ENCODE measurements at places on chromosomes 16 and 17.

DNA sequence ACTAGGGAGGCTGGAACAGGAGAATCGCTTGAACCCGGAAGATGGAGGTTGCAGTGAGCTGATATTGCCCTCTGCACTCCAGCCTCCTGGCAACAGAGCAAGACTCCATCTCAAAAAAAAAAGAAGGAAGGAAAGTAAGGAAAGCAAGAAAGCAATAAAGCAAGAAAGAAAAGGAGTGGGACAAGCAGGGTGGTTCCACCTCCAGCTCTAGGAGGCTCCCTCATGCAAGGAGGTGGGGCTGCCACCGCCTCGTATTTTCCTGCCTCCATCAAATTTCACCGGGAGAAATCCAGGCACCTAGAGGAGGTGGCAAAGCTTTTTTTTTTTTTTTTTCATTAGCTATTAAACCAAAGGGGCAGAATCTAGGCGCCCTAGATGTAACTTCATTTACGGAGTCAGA, 1.0 kb downstream of the CYB561 start:
- DNase-seq = no peak

DNA sequence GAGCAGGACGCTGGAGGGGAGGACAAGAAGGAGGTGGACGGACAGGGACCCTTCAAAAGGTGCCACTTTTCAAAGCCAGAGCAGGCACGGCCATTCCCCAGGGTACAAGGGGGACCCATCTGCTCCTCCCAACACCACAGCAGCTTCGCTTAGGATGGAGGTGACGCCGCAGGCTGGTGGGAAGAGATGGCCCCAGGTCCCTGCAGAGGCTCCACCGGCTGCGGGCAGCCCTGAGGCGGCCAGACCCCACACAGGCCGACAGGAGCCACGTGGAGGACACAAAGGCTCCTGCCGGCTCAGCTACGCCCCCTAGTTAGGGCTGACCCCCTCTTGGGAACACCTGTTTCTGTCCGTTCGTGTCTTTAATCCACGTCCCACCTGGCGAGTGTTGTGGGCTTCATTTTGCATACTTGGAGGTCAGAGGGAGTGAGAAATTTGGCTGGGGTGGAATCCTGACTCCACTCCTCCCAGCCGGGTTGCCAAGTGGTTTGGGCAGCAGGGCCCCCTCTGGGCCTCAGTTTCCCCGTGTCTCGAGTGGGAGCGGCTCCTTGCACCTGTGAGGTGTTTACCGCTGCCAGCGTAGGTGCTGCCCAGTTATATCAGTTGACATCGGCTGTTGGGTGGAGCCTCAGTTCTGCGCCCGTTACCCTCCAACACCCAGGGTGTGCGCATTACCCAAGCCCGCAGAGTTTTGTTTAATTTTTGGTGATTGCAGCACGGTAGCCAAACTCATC, 5.8 kb upstream of the FN3KRP start:
- no peak for DNase-seq

- DNase-seq = no peak
These were observed 880 bp downstream of the SARM1 start for GRCh38 chr17:28372203-28372944.

- DNase-seq = no peak
These were observed 297.3 kb downstream of the ABCC12 start for GRCh38 chr16:47858333-47858982.

DNA sequence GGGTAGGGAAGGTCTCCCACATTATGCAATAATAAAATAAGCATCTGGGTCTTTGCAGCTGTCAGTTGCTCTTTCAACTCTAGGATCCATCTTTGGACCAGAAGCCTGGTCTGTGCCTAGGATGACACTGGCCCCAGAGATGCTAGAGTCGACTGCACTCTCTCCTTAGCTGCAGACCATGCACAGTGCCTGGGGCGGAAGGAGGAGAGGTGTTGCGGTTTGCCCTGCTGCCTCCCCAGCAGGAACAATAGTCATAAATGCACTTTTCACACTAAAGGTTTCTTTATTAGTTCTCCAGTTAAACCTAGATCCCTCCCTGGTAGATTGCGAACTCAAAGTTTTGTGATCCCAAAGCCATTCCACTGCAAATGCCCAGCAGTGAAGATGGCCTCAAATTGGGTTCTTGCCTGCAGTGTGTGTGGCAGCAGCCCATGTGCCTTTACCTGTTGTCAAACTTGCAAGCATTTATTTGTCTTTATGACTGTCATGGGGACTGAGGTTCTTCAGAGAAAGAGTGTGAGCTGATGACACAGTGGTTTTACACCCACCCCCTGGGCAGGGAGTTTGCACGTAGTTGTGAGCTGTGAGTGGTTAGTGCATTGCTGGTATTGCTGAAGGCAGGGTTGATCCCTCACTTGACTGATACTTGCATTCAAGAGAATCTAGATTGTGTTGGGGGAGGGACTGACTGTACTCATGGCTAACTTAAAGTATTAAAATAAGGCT, 10.3 kb downstream of the ATXN1L start:
- DNase-seq = no peak

DNA sequence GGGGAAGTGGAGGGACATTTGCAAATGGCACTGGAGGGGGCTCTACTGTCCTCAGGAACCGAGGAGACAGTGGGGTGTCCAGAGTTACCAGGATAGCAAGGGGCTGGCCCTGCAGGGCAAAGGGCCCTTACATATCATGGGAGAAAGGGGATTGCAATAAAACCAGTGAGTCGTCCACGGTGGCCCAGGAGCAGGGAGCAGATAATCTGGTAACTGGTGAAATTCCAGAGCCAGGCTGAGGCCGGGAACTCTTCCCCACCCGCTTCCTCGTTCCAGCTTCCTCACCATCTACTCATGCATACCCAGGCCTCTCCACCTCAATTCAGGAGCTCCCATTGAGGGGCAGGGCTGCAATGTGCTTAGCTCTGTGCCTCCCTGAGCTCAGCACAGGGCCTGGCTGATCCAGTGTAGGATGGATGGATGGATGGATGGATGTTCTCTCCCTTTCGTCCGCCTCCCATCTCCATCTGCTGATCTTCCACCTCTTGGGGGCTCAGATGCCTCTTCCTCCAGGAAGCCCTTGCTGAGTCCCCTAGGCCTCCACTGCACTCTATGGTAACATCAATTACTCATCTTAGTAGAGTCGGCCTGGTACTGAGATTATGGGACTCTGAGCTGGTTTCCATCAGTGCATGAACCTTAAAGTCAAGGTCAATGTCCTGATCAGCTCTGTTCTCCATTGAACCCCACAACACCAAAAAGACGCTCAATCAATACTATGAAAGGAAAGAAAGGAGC, 41.2 kb upstream of the NDRG4 start:
- no peak for DNase-seq

GRCh38 chr16:22878955-22879354, 65.0 kb downstream of the HS3ST2 start:
- no peak for DNase-seq

GRCh38 chr17:39104657-39105056, 46.8 kb downstream of the PLXDC1 start:
- no peak for DNase-seq

DNA sequence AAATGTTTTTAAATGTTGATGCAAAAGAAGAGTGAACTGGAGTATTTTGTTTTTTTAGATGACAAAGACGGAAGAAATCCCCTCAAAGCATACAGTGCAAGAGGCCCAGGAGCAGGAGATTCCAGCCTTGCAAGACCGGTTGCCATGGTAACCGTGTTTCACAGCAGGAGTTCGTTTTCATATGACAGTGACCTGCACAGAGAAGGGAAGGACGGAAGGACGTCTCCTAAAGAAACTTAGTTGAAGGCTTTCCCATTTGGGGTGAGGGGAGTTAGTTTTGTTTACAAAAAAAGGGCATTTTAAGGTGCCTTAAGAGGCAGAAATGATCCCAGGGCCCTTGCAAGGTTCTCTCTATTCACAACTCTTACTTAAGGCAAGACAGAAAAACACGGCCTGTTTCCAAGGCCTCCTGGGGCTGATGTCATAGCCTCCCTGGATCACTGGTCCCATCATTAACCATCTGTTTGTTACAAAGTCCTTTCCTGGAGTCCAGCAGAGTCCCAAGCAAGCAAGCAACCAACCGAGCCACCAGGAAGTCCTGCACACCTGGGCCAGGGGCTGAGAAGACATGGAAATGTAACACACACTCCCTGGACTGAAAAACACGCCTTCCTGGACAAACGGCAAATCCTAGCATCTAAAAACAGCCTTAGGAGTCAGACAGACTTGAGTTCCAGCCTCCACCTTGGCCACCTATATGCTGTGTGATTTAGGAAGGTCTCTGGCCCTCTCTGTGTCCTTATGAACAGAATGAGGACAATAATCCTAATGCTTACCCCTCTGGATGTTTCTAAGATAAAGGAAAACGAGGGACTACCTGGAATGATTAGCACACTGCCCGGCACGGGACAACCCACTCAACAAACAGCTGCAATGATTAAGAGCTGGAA, 30.3 kb upstream of the RPH3AL start:
- peak; percentile 6 for DNase-seq

DNA sequence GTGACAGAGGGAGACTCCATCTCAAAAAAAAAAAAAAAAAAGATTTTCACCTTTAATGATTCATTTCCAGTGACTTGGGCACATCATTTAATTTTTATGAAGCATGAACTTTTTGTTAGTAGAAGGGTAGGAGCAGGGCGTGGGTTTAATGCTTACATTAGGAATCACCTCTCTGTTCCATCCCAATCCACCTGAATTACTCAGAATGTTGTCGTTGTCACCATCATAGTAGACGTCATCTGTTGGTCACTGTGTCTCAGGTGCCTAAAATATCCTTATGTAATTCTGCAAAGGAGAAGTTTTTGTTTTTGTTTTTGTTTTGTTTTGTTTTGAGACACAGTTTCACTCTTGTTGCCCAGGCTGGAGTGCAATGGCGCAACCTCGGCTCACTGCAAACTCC, 38.3 kb upstream of the TEKT3 start:
- no peak for DNase-seq

- no peak for DNase-seq
These were observed 137.5 kb downstream of the CCDC182 start for GRCh38 chr17:57607553-57608120.

DNA sequence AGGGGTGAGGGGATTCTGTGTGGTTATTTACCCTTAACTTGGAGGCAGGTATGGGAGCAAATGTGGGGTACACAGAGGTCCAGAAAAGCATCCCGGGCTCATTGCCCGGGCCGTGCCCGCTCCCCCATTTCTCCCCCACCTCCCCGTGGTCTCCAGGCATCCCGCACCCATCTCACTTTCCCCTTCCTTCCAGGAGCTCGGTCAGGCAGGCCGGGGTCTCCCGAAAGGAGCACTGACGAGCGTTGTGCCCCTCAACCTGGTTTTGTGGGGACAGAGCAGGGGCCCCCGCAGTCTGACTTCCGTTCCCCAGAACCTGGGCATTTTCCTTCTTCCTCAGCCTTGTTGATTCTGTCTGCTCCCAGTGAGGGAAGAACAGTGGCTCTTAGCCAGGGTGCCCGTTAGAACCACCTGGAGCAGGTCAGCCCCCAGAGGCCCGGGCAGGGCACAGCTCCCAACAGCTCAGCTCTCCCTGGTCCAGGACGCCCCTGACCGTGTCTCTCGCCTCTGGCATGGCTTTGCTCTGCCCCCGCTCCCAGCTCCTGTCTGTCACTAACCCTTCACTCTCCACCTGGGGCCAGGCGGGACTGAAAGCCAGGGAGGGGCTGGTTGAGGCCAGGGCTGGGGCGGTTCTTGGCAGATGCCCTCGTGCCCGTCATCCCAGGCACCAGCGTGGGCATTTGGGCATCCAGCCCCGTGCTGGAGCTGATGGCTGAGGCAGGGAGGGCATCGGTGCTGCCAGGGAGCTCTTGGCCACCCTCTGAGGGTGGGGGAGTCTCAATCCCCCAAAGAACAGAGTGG, 12.5 kb upstream of the NUDT16L1 start:
- no peak for DNase-seq

DNA sequence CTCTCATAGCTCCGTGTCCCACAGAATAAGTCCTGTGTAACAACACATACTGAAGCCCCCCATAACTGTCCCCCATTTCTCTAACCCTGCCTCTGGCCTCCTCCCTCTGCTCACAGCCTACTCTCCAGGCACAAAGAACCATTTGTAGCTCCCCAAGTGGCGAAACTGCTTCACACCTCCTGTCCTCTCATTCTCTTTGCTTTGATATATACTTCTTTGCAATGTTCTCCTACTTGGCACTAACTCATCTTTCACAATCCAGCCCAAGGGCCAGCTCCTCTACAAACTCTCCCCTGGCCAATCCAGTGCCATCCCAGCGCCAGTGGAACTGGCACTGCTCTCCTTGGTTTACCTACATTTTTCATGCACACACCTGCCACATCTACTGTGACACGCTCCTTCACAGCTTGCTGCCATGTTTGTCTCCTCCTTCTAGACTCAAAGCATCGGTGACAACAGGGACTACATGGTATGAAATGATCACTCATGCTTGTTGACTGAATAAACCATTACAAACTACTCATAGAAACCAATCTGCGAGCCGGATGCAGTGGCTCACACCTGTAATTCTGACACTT, 12.8 kb downstream of the CYTH1 start:
- DNase-seq = no peak

DNA sequence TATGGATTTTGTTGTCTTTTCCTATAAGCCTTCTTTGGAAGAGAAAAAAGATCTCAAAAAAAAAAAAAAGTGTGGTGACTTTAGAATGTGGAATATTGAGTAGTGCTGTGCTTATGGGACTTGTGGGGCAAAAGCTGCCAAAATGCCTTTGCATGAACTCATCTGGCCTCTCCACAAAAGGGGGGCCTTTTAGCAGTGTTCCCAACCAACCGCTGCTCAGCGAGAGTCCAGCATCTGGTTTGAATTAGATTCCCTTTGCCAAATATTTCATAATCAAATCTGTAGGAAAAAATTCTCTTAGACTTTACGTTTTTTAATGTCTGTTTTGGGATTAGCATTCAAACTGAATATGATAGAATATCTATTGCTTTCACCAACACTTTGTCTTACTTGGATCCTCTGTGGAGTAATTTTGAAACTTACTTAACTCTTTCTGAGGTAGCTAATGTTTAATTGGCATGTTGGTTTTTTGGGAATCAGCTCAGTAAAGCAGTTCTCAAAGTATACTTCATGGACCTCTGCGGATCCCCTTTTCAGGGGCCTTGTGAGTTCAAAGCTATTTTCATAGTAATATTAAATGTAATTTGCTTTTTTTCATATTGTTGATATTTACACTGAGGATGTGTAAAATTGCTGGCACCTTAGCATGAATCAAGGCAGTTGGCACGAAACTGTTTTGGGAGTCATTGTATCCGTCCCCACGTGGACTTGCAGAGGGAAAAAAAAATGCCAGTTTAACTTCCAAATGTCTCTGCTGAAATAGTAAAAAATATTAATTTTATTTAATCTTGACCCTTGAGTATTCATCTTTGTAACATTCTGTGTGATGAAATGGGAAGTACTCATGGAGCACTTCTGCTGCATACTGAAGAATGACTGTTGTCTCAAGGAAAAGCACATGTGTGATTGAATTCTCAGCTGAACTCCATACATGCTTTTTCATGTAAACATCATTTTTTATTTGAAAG, 34.7 kb upstream of the VPS4A start:
- DNase-seq = no peak

GRCh38 chr17:39225959-39226683, 376 bp upstream of the STAC2 start:
- no peak for DNase-seq
